LHCN-M2 (cell line): ENCODE measurements at places on chromosomes 16 and 17. TPM values are rescaled to one million over a fixed set of nuclear protein-coding genes. Genes with fewer than 3 reads are reported as not detected.

The ALOX15B gene
- 0.17 and 0.58 TPM in 2 replicates for total RNA-seq

The GRB7 gene
- total RNA-seq = 0.06 TPM in 2 replicates

GRCh38 chr17:50469671-50470305 lies 1.1 kb upstream of the CHAD start:
- DNase-seq = no peak

DNA sequence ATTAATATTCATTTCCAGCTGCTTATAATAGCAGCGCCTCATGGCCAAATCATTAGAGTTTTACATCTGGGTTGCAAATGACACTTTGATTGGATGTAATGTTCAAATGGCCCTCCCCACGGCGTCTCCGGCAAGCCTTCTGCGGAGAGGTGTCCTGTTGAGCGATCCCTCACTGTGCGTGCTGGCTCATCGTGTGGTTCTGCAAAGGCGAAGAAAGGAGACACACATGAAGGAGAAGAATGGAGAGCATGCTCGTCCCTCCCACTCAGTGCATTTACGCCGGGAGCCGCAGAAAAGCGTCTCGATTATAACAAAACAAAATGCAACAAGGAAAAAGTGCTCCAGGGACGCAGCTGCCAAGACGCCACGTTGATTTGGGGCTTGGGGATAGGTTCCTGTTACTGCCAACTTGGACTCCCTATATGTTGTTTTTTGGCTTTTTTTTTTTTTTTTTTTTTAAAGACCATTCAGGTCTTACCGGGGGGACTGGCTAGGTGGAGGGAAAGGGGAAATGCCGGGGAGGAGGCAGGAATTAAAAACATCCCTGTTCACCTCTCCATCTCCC lies 117.6 kb downstream of the C16orf78 start:
- DNase-seq = no peak

GRCh38 chr16:84629580-84629979 lies 11.7 kb upstream of the COTL1 start:
- DNase-seq = no peak

DNA sequence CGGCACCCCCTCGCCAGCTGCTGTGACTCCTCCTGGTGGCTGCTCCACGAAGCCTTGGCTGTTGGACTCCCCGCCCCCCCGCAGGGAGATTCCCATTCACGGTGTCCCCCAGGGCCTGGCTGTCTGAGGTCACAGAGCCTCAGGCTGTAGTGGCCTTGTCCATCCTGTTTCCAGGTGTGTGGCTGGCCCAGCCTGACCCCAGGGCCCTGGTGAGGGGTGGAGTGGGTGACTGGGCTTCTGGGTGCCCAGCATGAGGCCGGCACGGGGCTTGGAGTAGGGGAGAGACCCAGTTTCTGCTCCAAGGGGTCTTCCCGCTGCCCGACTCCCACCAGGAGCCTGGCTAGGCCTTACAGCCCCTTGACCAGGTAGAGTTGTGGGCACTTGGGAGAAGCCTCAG lies 10.4 kb downstream of the PRSS27 start:
- DNase-seq = no peak

GRCh38 chr16:67546761-67547422 lies 15.4 kb upstream of the CTCF start:
- peak; percentile 56 for DNase-seq

DNA sequence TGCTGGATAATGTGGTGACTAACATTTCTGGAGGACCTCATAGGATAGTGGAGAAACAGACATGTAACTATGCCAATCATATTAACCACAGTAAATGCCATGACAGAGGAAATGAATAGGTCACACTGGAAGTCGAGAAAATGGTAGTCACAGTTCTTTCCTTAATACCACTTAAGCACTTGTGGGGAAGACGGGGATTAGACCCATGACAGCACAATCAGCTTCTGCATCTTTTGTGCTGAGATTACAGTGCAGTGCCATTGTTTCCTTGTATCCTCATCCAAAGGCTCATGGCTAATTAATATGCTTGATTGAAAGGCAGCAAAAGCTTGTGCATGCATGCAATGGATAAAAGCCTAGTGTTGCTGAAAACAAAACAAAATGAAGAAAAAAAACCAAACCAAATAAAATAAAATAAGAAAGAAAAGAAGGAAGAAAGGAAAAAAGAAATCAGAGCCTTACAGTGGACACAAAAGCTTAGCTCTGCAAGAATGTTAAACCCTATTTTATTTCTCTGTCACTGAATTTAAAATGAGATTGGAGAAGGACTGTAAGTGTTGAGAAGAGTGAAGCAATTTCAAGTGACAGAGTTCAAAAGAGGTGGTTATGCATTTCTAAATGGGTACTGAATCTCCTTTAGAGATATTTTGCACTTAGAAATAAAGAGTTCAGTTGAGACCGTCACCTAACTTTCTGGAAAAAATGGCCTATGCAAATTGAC lies 1011.9 kb downstream of the CDH8 start:
- DNase-seq = no peak

DNA sequence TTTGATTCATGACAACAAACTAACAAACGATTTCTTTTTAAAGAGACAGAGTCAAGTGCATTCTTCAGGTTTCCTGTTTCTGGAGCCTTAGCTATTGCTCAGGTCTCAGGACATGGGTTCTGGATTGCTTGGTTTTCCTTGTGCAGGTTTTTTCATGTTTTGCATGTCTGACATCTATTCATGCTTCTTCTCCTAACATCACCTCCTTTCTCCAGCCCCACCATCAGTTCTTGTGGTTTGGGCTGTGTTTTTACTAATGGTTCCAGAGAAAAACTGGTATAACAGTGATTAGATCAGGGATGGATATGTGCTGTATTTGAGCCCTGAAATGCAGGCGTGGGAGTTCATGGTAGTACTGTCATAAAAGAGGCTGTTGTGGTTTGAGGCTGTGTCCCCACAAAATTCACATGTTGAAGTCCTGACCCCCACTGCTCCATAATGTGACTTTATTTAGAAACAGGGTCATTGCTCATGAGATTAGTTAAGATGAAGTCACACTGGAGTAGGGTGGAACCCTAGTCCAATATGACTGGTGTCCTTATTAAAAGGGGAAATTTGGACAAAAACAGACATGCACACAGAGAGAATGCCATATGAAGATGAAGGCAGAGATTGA lies 67.9 kb downstream of the IRX6 start:
- DNase-seq = no peak

GRCh38 chr16:3311496-3311895 lies 6.2 kb downstream of the ZNF75A start:
- DNase-seq = peak; percentile 6

- peak; percentile 28 for DNase-seq
Measured at GRCh38 chr17:80455784-80456183, 20.6 kb downstream of the NPTX1 start.

DNA sequence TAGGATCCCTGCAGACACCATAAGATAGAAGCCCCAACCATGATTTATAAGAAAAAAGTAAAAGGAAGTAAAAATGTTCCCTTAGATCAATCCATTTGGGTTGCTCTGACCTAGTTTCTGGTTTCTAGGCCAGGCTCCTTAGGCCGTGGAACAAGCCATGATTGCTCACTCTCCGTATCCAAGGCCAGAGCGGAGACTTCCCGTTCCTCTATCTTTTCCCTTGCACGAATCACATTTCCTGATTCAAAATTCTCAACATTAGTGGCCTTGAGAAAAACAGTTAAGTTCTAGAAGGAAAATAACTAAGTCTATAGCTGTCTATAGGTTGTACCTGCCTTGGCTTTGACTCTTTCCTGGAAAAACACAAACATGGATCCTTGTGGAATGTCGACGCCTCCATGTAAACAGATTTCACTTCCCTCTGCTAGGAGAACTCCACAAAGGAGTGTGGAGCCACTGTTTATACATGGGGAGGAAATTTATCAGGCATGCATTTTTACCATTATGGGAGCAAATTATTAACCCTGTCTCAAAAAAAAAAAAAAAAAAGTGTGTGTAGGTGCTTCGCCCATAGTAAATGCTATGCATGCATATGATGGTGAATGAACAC lies 149.6 kb downstream of the ZFHX3 start:
- no peak for DNase-seq

DNA sequence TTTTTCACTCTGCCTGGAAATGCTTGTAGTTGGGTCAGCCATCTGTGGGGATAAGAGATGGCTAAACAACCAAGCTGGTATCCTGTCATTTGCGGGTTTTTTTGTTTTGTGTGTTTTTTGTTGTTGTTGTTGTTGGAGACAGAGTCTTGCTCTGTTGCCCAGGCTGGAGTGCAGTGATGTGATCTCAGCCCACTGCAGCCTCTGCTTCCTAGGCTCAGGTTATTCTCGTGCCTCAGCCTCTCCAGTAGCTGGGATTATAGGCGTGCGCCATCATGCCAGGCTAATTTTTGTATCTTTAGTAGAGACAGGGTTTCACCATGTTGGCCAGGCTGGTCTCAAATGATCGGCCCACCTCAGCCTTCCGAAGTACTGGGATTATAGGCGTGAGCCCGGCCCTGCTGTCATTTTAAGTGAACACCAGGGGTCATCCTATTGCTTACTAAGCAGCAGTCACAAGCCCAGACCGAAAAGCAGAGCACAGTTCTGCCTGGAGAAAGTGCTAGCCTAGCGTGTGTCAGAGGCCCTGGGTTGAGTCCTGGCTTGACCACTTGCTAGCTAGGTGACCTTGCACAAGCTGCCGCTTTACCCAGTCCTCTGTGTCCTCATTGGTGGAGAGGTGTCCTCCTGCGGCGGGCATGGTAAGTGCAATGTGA lies 4.6 kb downstream of the SMCR8 start:
- peak; percentile 13 for DNase-seq

GRCh38 chr17:27461192-27461859 lies 5.1 kb downstream of the KSR1 start:
- DNase-seq = no peak

DNA sequence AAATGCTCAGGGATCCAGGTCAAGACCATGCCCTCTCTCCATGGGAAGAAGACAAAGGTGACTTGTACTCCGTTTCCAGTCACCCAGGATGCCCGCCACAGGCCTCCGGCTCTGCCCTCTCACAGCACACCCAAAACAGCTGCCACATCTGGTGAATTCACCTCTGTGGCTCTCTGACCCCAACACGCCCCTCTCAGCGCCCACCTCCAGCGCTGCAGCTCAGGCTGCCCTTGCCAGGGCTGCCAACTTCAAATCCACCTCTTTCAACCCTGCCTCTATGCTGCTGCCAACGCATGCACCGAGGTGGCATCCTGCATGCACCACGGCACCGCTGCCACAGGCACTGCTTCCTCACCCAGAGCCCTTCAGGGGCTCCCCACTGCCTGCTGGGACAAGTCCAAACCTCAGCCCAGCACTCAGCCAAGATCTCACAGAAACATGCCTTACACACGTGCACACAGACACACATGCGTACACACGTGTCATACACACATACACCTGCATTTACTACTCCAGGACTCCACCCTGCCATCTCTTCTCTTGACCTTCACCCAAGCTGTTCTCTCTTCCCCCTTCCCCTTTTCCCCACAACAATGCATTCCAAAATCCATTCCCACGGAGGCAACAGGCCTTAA lies 7.5 kb downstream of the HID1 start:
- no peak for DNase-seq

DNA sequence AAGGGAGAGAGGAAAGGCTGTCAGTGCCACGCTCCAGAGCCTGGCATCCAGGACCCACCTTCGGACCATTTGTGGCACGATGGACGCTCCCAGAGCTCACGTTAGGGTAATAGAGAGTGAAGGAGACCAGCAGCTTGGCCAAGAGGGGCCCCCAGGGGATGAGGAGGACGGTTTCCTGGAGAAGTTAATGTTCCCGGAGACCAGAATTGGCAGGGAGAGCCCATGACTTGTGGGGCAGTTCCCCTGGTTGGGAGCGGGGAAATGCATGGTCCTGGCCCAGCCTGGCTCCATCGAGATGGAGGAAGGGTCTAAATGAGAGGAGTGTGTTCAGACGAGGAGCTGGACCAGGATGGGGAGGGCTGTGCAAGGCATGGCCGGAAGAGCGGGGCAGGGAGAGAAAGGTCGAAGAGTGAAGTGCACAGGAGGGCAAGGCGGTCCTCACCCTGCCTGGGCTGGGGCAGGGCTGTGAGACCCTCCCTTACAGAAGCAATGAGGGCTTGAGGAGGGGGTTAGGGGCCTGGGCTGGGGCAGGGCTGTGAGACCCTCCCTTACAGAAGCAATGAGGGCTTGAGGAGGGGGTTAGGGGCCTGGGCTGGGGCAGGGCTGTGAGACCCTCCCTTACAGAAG lies 2.9 kb upstream of the HIC1 start:
- DNase-seq = no peak

GRCh38 chr17:42436391-42436790 lies 13.3 kb upstream of the CAVIN1 start:
- DNase-seq = peak; percentile 97

- no peak for DNase-seq
Measured at GRCh38 chr16:5541356-5541755, 443.8 kb upstream of the EEF2KMT start.

- no peak for DNase-seq
Measured at GRCh38 chr17:71402007-71402406, 718.8 kb upstream of the SOX9 start.

DNA sequence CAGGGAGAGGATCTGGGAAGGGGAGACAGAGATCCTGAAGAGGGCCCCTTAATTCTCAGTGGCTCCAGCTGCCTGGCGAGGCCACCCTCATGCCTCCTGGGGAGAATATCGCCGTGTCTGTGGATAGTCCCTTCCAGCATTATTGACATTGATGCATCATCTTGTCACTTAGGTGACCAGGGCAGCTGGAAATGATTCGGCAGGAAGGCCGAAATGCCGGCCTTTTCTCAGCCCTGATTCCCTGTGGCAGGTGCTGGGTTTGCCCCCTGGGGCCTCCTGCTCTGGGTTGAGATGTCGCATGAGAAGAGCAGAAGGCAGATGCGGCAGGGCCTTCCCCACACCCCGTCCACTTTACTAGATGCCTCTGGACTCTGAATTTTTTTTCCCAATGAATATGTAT lies 89.5 kb downstream of the RAP1GAP2 start:
- DNase-seq = peak; percentile 12

DNA sequence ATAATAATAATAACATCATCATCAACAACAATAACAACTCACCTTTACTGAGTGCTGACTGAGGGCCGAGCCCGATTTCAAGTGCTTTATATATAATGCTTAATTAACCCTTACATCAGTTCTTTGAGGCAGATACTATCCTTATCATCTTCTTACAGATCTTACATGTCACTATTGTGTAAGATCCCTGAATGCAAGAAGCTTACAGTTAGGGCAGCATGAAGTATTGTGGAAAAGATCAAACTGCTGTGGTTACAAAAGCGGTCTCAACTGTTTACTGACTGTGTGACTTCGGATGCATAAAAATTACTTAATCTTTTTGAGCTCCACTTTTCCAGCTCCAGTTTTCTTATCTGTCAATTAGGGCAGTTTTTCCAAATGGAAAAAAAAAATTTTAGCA lies 3.3 kb downstream of the VAT1 start:
- DNase-seq = no peak

DNA sequence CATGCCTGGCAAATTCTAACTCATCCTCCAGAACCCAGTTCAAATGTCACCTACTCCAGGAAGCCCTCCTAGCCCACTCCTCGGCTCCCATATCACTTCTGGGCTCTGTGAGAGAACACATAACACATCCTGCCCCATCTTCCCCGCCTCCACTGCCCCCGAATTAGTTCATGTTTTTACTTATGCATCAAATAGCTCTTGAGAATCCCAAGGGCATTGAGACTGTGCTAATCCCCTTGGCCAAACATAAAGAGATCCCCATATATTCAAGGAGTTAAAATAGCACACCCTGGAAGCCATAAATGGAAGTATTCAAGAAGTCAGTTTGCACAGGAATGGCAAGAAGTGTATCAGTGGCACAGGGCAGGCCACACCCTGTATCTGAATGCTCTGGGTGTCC lies 2.0 kb upstream of the CREBBP start:
- DNase-seq = no peak
